ENCODE measurements at places on chromosomes 3 and 15. TPM values are rescaled to one million over a fixed set of nuclear protein-coding genes. Genes with fewer than 3 reads are reported as not detected.

- no peak for DNase-seq
These were observed 25.2 kb downstream of the CPEB1 start for GRCh38 chr15:82621970-82622369.

GRCh38 chr15:79370716-79371115 is 59.8 kb downstream of the TMED3 start:
- DNase-seq, result no peak

DNA sequence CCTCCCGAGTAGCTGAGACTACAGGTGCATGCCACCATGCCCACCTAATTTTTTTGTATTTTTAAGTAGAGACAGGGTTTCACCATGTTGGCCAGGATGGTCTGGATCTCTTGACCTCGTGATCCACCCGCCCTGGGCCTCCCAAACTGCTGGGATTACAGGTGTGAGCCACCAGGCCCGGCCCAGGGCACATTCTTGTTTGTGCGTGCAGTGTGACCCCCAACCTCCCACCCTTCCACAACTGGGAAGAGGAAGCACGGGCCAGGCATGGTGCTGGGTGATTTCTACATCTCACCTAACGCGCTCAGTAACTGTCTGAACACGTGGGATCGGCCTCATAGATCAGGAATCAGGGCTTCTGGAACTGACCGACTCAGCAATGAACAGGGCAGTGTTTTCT is 48.0 kb downstream of the KLHL6 start:
- DNase-seq, result no peak

DNA sequence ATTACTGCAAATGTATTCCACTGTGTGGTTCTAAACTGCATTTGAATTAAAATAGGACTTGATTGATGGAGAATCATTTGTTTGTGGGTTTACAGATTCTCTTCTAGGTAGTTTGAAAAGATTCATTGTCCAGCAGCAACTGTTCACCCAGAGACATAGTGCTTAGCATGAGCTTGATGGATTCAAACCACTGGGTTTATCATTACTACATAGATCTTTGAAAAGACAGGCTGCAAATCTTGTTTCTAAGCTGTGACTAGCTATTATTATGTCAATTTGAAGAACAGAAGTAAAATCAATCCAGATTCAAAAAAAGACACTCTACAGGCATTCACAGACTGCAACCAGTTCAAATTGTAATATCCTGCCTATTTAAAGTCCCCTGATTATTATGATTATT is 49.8 kb downstream of the MBNL1 start:
- no peak for DNase-seq

Gene ZNF860
- total RNA-seq, result 1.9 TPM

Gene TARS3
- 35.8 TPM for total RNA-seq

Gene UROC1
- not detected for total RNA-seq

Gene CAMKV
- 0.51 TPM for total RNA-seq

Gene CPEB1
- 1.1 TPM for total RNA-seq

Measured in tongue (tissue), 3 donors.